Fibroblast of skin of left biceps (primary cell): ENCODE measurements at places on chromosomes 11 and 22.

DNA sequence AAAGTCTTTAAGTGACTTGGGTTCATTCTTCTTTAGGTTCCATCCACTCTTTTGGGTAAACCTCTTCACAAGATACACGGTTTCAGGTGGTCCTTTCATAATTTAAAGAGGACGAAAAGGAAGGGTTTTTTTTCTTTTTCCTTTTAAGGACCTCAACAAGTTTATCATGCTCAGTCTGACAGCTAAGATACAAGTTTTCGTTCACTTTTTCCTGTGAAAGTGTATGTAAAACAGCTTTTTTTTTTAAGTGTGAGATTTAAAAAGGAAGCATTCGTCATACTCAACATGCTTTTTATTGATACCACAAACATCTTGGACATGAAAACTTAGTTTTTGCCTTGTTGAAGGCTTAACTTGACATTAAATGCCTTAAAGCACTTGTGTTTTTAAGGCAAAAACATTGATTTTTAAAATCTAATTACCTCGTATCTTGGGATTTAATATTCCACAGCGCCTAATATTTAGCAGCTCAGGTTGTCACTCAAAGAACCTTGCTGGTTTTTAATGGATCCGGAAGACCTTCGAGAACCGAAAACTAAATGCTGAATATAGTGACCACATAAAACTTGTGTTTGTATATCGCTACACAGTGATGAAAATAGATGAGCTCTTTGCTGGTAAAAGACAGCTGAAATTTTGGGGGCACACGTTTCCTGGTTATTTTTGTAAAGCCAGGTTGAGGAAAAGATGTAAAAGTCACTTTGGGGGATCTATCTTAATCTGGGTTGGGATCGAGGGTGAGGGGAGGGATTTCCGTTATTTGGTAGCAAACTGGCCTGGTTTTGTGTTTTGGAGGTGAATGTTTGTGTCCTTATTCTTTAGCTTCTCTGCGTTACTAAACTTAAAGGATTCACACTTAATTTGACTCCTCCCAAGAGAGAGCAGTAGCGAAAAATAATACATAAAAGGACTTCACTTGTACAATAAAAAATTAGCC, 2.3 kb downstream of the PCF11 start:
- DNase-seq: no peak

GRCh38 chr11:47523490-47524225, 29.3 kb downstream of the CELF1 start:
- DNase-seq: no peak

DNA sequence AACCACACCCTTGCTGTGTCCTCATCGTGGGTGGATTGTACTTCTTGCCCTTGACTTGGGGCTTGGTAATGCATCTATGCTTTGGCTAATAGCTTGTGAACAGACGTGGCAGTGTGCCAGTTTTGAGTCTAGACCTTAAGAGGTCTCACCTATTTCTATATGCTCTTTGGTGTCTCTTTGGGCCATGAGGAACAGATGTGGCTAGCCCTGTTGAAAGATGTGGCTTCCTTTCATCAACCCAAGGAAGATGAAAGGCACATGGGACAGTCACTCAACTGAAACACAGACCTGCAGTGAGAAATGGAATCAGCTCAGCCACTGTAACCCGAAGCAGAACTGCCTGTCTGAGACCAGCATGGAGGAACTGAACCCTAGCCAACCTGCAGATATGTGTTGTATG, 7.9 kb upstream of the NELL1 start:
- no peak for DNase-seq

GRCh38 chr11:48062649-48063048, 82.3 kb downstream of the PTPRJ start:
- no peak for DNase-seq

DNA sequence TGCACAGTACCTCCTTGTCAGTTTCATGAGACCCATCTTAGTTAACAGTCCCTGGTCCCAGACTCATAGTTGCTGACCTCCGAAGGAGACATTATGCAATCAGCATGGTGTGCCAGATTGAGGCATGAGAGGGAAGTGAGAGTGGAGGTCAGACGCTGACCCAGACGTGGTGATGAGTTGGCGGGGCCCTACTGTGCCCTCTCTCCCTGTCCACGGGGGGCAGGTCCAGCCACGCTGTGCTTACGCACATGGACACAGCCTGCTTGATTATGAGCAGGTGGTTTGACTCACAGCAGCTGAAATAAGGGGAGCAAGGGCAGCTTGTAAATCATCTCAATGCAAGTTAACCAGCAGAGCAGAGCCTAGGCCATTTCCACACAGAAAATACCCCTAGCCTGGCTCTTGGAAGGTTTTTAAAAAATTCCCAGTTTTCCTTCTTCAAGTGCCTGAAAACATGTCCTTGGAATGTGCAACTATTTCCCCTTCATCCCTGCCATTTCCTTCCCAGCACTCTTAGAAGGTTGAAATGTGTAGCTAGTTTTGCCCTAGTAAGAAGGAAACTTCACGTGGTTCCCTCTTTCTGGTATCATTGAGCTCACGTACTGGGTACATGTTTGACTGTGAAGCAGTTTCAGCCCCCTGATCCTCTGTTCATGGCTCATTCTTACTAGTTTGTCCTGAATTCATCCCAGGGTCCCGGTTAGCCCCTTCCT, 122.6 kb upstream of the SORL1-AS1 start:
- no peak for DNase-seq

GRCh38 chr11:125052047-125052446, 11.1 kb upstream of the SLC37A2 start:
- no peak for DNase-seq

DNA sequence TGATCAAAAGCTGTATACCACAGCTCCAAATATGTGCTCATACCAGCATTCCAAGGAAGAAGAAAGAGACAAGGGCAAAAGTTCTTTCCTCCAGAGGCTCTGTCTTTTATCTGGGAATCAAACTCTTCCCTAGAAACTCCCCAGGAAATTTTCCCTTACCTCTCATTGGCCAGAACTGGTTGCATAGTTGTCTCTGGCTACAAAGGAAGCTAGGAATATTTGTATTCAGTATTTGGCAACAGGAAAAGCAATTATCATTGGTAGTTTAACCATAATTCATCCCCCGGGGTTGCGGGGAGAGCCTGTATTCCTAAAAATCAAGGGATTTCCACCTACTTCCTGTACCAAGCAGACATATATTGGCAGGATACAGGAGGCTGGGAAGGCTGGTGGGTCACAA, 10.5 kb upstream of the ZFTA start:
- DNase-seq: no peak

DNA sequence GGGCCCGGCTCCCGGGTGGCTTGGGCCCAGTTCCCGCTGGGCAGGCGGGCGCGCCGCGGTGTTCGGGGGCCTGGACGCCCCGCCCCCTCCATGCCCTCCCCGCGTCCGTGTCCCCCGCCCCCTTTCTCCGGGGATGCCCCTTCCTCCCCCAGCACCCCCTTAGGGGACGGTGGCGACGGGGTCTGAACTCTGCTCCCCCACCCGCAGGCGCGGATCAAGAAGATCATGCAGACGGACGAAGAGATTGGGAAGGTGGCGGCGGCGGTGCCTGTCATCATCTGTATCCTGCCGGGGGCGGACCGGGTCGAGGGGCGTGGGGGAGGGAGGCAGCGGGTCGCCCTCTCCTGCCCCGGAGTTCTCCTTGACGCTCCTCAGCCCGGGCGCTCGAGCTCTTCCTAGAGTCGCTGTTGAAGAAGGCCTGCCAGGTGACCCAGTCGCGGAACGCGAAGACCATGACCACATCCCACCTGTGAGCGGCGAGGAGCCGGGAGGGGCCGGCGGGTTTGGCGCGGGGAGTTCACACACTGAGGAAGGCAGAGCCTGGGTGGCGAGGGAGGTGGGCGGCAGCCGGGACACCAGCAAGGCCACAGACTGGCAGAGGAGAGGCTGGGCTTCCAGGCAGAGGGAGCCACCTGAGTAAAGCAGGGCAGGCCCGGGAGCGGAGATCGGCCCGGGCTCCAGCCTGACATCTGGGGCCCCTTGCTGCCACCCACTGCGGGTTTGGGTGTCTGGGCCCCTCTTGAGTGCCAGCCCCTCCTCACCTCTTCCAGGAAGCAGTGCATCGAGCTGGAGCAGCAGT, 546 bp downstream of the DRAP1 start:
- no peak for DNase-seq

GRCh38 chr11:72695354-72695753, 21.1 kb upstream of the PDE2A start:
- no peak for DNase-seq

GRCh38 chr11:64544616-64545296, 46.3 kb upstream of the SLC22A12 start:
- DNase-seq: no peak

DNA sequence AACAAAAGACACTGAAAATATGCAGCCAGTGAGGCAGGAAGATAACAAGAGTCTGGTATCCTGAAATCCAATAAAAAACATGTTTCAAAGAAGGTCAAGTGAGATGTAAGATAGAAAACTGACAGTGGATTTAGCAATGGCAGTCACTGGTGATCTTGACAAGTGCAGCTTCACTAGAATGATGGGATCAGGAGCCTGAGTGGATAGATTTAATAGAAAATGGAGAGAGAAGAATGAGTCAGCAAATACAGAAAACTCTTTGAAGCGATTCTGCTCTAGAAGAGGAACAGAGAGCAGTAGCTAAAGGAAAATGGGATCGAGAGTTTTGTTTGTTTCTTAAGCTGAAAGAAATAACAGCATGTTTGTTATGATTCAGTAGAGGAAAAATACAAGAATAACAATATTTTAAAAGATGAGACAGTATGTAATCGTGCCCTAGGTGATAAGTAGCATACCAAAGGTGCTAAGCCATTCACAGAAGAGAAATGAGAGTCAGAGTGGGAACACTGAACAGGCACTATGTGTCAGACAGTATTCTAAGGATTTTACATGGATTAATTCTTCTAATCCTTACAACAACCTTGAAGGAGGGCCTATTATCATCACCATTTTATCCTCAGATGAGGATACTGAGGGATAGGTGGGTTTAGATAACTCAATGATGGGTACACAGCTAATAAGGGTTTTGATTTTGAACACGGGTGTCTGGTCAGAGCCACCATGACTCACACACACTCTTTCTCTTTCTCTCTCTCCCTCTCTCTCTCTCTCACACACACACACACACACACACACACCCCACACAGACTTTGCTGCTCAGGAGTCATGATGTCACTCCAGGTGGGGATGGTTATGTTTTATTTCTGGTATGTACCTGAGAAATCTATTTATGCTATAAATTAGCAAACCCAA, 36.3 kb downstream of the MRE11 start:
- DNase-seq: no peak

DNA sequence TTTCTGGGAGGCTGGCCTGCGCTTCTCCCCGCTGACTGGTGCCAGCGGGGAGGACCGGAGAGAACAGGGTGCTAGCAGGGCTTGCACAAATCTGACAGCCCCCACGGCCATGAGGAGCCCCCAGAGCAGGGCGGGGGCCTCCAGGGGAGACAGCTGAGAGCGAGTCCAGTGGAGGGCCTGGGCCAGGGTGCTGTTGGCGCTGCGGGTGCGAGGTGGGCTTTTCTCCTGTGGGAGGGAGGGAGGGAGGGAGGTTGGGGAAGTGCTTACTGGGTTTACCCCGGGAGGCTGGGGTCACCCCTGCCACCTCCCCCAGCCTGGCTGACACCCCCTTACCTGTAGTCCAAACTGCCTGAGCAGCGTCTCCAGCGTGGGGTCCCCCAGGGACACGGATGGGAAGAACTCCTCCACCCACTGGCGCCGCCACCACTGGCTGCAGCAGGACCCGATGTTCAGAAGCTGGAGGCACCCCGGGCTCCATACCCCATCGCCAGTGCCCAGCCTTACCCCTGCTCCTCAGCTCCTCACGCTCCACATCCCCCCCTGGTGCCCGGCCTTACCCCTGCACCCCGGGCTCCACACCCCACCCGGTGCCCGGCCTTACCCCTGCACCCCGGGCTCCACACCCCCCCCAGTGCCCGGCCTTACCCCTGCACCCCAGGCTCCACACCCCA, 3.9 kb downstream of the LMF2 start:
- DNase-seq: no peak

DNA sequence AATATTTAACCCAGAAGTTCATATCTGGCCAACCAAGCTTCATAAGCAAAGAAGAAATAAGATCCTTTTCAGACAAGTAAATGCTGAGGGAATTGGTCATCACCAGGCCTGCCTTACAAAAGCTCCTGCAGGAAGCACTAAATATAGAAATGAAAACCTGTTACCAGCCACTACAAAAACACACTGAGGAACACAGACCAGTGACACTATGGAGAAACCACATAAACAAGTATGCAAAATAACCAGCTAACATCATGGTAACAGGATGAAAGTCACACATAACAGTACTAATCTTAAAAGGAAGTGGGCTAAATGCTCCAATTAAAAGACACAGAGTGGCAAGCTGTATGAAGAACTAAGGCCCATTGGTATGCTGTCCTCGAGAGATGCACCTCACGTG, 311.4 kb downstream of the DYNC2H1 start:
- no peak for DNase-seq

- no peak for DNase-seq
These were observed 866 bp downstream of the GP1BB start for GRCh38 chr22:19723983-19724827.

DNA sequence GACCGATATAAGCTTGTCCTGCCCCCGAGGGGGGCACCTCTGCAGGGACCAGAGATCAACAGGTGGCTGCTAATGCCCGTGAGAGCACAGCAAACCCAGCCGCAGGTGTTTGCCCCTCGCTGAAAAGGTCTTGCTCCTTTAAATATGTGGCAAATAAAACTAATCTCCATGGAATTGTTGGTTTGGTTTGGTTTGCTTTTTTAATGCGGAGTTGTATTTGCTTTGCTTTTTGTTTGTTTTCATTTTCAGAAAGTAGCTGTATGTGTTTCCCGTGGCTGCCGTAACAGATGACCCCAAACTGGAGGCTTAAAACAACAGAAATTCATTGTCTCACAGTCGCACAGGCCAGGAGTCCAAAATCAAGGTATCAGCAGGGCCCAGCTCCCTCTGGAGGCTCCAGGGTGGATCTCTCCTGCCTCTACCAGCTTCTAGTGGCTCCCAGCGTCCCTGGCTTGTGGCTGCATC, 93.0 kb downstream of the CELSR1 start:
- DNase-seq: no peak

DNA sequence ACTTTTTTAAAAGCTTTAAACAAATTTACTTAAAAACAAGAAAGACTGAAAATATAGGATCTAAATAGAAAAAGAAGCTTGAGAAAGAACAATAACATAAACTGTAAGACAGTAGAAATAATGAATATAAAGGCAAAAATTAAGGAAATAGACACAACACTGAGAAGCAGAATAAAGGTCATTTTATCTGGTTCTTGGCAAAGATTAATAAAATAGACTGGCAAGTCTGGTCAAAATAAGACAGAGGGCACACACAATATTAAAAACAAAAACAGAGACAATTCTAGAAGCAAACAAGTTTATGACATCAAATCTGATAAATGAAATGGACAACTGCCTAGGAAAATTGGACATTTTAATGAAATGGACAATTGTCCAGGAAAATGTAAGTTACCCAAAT, 105.8 kb downstream of the ATG16L2 start:
- DNase-seq: no peak

GRCh38 chr11:18383388-18384156, 10.8 kb upstream of the LDHA start:
- peak; percentile 56 for DNase-seq

GRCh38 chr11:65648997-65649493, 11.1 kb downstream of the SIPA1 start:
- DNase-seq: no peak
